ENCODE measurements at places on chromosomes 6 and 20. TPM values are rescaled to one million over a fixed set of nuclear protein-coding genes. Genes with fewer than 3 reads are reported as not detected.

Gene SOX18
- 25.2 TPM for total RNA-seq

Gene HLA-DPA1
- 9.8 TPM for total RNA-seq

Gene PXDC1
- 96.5 TPM for total RNA-seq

Gene HSPA1L
- 0.33 TPM for total RNA-seq

Gene PERP
- 55.2 TPM for total RNA-seq
